ENCODE measurements at places on chromosomes 12 and 14.

DNA sequence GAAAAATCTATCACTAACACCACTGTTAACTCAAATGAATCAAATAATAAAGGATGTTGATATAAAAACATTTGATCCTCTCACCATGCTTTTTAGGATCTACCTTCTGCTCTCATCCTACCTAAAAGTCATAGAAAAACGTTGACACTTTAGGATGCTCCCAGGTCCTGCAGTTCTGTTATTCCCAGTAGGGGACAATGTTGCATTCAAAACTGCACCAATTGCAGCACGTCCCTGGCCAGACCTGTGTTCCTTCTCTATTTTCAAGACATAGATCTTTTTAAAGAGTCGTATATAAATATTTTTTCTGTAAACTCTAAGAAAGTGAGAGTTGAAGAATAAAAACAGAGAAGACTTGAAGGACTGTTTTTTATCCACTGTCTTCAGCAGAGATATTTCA, 8.8 kb downstream of the AICDA start:
- DNase-seq, result no peak

DNA sequence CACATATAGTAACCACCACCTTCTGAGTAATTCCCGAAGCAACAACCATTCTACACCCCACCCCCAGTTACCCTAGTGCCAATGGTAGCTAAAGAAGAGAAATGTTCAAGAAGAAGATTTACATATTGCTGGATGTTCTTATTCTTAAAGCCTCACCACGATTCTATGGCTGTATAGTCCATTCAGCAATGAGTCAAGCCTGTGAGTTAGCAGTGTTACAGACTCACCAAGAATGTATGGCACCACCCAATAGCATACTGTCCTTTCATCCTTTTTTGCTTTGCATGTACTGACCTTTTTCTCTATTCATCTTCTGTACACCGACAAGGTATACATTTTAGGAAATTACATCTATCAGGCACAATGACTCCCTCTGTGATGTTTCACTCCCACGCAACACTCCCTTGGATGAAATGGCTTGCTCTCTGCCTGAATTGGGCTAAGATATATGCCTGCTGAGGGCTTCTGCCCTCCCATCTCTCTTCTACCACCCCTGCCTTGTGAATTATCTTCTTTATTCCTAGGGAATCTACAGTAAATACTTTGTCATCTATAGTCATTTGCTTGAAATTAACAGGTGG, 945.8 kb downstream of the DIO2 start:
- DNase-seq, result no peak

DNA sequence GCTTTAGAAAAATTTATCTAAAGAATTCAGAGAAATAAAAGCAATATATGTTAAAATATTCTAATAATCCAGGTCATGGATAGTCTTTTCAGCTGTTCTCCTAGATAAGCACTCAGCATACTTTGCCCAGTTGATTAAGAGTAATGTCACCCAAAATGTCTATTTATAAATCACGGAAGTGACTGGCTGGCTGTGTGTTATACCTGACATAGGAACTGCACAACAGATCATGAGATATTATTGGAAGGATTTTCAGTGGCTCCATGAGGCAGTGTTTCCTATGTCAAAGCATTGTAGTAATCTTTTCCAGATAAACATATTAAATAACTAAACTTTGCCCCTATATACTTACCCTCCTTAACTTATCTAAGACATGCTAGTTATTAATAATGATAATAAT, 128.8 kb downstream of the ITPR2 start:
- no peak for DNase-seq

DNA sequence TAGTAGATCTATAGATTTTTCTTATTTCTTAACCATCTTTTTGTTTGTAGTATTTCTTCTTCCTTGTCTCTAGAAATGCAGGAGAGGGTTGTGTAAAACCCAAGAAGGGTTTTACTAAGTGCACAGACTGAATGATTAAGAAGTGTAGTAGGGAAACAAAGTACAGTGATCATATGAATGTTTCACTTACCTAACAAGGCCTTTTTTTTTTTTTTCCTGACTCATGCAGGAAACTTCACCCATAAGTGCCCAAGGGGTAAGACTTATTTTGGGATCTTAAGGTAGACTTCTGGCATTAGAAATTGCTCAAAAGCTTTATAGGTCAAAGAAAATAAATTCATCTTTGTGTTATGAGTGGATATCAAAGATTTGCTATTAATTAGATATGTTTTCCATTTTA, 10.2 kb downstream of the SCN8A start:
- DNase-seq, result no peak

DNA sequence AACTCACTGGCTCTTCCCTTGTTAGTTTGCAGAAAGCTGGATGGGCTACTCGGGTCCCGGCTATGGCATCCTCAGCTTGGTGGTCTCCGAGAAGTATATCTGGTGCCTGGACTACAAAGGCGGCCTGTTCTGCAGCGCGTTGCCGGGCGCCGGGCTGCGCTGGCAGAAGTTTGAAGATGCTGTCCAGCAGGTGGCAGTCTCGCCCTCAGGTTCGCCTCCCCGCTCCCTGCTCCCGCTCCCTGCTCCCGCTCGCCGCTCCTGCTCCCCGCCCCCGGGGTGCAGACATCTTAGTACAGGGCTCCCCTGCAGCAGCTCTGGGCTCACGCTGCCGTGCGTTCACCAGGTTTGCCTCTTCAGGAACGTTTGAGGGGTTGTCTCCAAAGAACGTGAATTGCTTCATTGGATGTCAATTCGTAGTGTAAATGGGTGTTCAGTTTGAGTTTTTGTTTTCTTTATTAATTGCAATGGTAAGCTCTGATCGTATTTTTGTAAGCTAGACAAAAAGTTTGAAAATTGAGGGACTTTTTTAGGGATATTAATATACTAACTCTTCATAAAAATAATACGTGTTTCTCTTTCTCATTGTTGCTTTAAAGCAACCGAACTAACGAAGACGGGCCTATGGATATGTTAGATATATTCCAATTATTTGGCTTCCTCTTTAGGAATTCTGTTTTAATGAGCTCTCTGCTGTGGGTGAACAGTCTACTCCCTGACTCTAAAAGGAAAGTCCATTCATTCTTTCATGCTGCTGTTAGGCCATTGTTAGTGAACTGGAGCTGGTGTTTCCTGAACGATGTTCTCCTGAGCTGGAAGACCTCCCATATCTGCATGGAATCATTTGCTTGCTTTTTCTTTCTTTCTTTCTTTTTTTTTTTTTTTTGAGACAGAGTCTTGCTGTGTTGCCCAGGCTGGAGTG, 71.3 kb downstream of the ANKRD9 start:
- peak; percentile 89 for DNase-seq

DNA sequence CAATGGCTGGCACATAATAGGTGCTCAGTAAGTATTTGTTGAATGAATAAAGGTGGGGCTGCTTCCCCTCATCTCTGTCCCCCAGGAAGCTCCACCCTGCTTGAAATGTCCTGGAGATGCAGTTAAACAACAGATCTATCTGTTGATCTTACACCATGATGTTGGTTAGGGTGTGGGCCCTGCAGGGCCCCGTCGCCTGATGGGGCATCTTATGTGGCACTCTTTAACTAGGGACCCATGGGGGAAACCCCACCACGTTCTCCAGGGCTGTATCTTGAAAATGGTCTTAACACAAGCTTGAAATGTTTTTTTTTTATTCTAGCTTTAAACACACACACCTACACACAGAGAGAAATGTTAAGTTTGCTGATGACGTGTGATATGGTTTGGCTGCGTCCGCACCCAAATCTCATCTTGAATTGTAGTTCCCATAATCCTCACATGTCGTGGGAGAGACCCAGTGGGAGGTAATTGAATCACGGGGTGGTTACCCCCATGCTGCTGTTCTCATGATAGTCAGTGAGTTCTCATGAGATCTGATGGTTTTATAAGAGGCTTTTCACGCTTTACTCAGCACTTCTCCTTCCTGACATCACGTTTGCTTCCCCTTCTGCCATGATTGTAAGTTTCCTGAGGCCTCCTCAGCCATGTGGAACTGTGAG, 741.7 kb downstream of the VRK1 start:
- peak; percentile 71 for DNase-seq

GRCh38 chr14:92686411-92686899, 62.0 kb downstream of the LGMN start:
- DNase-seq, result no peak

GRCh38 chr14:55075628-55076175, 24.3 kb downstream of the MAPK1IP1L start:
- no peak for DNase-seq

- DNase-seq, result no peak
These were observed 53.1 kb downstream of the CD9 start for GRCh38 chr12:6253278-6253677.

DNA sequence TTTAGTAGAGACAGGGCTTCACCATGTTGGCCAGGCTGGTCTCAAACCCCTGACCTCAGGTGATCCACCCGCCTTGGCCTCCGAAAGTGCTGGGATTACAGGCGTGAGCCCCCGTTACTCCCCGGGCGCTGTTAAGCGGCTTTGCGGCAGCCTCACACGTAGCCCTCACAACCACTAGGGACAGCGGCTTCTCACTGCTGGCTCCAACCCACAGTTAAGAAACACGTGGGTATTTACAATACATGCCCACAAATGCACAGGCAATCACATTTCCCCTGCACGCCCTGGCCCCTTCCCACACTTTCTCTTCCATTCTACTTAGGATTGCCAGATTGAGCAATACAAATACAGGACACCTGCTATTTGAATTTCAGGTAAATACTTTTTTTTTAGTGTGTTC, 37.0 kb upstream of the EIF5 start:
- DNase-seq, result no peak

DNA sequence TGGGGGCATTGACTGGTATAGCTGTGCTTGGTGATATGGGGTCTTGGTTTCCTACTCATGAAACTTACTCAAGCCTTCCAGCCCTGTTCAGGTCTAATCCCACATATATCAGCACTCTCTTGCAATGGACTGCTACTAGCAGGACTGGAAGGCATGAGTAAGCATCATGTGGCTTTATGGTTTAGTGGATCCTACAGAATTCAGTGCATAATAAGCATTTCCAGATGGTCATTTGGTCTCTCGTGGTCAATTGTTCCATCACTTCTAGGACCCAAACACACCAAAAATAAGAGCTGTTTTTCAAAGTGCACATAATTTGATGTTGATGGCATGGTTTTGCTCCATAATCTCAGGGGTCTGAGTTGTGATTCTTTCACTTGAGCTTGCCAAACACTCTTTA, 114.4 kb downstream of the LMNTD1 start:
- DNase-seq, result no peak

DNA sequence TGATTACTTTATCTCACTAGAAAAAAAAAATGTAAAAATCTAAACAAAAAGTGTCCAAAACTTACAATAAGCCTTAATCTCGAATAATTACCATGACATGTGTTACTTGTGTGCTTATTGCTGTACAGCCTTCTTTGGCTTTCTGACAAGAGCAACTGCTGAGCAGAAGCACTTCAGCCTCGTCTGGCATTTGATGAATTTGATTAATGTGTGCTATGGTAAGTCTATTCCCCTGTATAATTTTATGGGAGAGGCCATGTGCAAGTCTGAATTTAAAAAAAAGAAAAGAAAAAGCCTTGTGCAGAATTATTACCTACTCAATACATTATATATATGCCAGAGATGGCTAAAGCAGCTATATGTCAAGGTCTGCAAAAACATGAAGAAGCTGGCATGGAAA, 113.9 kb downstream of the AEBP2 start:
- DNase-seq, result no peak

DNA sequence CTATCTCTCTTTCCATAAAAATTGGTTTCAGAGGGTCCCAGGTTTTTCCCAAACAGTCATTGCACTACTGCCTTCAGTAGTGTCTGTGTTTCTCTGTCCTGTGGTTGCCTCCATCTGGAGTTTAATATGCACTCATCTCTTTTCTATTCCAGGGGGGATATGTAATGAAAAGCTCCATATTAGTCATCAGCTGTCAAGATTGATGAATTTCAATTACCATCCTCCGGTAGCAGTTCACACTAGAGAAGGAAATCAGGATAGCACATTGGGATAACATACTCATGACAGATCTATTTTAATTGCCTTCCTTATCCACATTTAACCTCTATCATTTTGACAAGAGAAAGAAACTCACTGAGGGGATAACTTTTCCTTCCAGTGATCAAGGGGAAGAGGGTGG, 589.0 kb upstream of the SEL1L start:
- peak; percentile 61 for DNase-seq

GRCh38 chr14:84826294-84826693, 703.6 kb upstream of the FLRT2 start:
- peak; percentile 72 for DNase-seq

DNA sequence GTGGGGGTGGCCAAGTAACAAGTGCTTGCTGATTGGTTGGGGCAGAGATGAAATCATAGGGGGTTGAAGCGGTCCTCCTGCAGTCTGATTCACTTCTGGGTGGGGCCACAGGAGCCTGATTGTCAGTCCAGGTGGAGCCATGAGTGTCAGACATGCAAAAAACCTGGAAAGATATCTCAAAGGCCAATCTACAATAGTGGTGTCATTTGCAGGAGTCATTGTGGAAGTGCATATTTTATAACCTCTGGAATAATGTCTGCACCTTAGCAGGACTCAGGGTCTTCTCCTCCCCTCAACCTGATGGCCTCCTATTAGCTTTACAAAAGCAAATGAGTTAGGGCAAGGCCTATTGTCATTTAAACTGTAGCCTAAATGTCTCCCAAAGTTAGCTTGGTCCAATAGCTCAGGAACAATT, 241.4 kb downstream of the NUAK1 start:
- DNase-seq, result no peak

GRCh38 chr14:27184427-27184826, 586.6 kb upstream of the NOVA1 start:
- no peak for DNase-seq

GRCh38 chr14:67734675-67735074, 33.0 kb downstream of the RDH12 start:
- DNase-seq, result no peak

DNA sequence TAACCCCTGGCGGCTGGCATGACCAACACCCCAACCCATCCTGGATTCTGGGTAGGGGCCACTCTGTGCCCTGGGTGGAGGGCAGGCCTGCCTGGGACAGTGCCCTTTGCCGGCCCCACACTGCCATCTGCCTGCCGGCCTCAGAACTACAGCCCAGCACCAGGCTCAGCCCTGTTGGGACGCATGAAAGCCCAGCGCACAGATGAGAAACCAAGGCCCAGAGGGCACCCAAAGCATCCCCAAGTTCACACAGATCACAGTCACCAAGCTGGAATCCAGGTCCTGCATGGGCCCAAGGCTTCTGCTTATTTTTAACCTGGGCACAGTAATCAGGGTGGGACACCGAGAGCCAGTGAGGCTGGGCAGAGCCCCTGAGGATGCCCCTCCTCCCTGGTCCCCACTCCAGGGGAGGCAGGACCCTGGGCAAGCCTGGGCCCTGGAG, 26.2 kb downstream of the RFLNA start:
- DNase-seq, result peak; percentile 27

Data from putamen (tissue), 1 donor.